ENCODE measurements at places on chromosomes 1 and 21.

GRCh38 chr1:65818966-65819365, 26.3 kb downstream of the PDE4B start:
- DNase-seq, result no peak

DNA sequence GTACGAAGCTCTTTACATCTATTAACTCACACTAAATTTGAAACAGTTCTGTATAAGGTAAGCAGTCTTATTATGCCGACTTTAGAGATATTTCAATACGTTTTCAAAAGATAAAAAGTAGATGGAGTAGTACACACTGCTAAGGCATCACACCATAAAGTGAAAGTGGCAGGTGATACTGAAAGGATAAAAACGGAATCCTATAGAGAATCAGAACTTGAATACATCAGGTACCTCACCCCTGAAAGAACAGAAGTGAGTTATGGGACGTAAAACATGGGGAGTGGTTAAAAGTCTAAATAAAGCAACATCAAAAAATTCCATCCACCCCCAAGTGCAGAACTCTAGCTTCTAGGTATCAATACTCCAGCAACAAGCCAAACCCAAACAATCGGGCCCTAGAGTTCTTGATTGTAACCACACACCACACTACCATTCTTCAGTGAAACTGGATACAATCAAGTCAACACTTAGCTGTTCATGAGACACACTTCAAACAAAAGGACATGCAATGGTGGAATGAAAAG, 142.6 kb downstream of the SMYD3 start:
- DNase-seq, result no peak

GRCh38 chr1:235679005-235679404, 29.4 kb upstream of the GNG4 start:
- DNase-seq, result no peak

DNA sequence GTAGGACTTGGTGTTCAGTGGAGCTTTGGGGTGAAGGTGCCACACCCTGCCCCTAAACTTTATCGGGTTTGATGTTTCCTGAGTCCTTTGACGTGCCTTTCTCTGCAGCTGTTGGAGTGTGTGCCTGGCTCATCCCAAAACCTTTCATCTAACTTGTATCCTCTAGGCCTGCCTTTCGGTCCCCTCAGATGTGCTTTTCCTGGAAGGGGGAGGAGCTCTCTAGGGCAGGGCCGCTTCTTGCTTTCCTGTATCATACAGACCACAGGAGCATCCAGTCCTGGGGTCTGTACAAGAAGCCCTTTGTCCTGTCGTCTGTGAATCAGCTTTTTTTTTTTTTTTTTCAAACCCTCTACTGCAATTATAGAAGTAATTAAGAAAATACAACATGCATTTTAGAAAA, 35.7 kb downstream of the PTGFRN start:
- no peak for DNase-seq

GRCh38 chr1:201103666-201104065, 8.6 kb downstream of the CACNA1S start:
- no peak for DNase-seq

Data from forelimb muscle (tissue), 1 donor.